ENCODE measurements at places on chromosomes 16 and 17.

DNA sequence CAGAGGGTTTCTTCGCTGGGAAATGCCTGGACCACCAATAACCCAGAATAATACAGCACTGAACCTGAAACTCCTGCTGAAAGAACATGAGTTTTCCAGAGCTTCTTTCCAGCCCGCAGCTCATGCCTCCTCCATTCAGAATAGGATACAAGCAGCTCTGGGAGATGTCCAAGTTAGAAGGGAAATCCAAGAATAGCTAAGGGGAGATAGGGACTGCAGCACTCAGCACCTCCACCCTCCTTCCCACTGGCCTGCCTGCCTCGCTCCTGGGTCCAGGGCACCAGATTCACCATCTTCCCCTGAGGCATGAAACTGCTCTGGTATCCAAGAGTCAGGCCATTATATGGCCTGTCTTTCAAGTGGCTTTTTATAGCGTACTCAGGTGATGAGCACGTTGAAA, 4.1 kb downstream of the KRT31 start:
- DNase-seq: no peak

DNA sequence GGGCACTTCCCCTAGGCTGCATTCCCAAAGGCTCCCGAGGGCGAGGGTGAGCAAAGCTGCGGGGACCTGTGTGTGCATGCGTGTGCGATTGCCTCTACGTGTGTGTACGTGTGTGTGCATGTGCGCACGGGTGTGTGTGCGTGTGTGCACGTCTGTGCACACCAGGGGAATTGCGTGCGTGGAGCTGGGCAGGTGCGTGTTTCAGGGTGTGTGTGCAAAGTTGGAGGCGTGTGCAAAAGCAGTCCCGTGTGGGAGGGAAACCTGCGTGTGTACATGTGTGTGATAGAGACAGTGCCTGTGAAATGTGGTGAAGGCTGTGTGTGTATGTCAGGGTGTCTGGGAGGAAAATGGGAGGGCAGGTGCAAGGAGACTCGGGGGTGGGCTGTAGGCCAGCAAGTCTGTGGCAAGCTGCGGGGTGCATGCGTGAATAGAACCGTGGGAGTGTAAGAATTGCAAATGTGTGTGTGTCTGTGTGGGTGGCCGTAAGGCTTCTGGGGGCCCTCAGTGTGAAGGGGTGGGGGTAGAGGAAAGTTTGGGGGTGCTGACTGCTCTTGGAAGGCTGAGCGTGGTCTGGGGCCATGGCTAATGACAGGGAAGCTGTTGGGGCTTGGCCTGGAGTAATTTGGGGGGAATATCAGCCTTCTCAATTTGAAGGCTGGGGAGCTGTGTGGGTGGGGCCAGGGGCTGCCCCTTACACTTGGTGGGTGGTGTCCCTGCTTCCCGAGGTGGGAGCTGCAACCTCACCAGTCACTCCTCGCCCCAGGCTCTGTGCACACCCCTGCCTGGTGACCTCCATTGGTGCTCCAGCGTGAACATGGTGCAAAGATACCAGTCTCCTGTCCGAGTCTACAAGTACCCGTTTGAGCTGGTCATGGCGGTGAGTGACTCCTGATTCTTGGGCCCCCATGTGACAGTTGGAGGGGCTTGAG, 644 bp downstream of the SEC14L5 start:
- DNase-seq: no peak

DNA sequence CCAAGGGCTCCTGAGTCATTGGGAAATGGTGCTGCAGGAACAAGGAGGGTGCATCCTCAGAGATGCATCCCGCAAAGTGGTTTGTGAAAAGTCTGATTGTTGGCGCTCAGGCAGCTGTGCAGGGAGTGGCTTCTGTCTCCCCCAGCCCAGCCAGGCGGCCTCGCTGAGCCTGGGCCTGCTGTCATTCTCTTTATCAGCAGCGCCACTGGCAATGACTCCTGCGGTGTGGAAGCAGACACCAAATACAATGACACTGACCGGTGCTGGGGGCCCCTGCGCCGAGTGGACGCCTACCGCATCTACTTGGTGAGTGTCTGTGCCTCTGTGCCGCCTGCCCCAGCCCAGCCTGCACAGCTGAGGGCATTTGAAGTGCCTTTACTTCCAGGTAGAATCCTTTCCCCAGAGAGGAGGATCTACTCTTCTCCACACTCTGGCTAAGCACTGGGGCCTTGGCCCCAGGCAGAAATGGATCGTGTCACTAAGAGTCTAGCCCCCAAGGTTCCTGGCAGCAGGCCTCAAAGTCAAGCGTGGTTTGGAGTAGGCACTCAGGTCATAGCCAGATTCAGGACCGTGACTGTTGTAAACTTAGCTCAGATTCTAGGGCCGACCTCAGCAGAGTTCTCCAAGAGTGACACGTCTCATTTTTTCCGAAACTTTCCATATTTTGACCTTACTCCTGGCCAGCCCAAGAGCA, 19.3 kb upstream of the NAT9 start:
- DNase-seq: no peak

DNA sequence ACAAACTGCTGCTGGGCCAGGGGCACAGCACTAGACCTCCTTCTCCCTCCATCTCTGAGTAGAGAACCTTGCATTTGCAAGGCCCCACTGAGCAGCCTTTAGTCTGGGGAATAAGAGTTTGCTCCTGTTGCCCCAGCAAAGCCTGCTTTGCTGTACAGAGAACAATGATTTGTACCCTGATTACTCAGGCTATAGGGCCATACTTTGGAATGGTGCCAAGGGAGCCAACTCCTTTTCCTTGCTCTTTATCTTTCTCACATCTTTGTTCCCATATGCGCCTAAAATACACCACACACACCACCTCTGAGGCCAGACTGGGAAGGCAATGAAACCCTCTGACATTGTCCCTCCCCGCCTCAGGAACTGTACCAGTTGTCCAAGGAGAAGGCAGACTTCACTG, 21.2 kb downstream of the LIG3 start:
- DNase-seq: no peak

GRCh38 chr17:9768381-9768934, 22.9 kb downstream of the DHRS7C start:
- DNase-seq: peak; percentile 9

DNA sequence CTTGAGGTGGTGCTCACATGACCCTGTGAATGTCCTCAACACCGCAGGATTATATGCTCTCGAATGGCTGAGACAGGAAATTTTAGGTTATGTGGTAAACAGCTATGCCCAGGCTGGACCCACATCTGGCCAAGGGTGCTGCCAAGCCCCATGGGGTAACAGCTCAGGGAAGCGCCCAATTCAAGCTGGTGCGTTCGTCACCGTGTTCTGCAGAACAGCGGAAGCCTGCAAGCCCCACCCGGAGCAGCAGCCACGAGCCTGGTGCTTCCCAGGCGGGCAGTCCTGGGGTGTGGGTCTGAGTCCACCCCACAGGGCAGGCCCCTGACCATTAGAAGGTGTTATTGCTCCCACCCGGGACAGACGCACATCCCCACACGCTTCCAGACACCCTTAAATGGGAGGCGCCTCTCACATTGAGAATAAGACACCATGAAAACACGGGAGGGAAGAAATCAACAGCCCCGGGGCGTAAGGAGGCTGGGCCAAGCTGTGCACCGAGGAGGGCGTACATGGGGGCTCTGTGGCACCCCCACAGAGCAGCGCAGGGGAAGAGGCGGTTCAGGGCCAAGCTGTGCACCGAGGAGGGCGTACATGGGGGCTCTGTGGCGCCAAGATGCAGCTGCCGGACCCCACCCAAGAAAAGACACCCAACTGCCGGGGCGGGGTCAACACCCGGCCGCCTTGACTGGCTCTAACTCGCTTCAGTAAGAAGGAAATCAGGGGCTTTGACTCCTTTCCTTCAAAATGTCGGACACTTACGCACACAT, 2.9 kb upstream of the CYBA start:
- no peak for DNase-seq

GRCh38 chr17:18988546-18989173, 15.9 kb downstream of the FAM83G start:
- DNase-seq: no peak

DNA sequence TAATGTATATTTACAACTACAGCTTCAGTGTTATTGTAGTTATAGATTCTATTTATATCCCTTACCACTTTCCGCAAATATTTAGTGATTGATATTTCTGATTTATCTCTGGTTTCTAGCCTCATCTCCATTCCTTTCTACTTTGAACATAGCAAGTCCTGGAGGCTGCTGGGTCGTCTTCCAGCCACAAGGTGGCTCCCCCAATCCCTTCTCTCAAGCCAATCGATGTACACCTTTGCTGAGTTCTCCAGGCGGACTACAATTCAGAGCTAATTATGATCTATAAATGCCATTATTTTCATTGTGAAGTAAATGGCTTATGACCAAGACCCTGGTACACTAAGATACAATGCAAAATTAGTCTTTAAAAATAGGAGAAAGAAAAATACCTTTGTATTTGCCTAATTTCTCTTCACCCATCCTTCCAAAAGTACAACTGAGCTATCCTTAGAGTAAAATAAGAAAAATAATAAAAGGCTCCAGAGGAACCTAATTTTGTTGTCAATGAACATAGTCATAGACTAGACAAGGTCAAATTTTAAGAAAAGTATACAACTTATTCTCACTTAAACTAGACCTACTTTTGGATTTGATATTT, 122.1 kb downstream of the SKAP1 start:
- peak; percentile 41 for DNase-seq

GRCh38 chr17:51778842-51779241, 379.7 kb downstream of the CA10 start:
- no peak for DNase-seq

GRCh38 chr16:25135254-25135878, 23.8 kb downstream of the LCMT1 start:
- no peak for DNase-seq

DNA sequence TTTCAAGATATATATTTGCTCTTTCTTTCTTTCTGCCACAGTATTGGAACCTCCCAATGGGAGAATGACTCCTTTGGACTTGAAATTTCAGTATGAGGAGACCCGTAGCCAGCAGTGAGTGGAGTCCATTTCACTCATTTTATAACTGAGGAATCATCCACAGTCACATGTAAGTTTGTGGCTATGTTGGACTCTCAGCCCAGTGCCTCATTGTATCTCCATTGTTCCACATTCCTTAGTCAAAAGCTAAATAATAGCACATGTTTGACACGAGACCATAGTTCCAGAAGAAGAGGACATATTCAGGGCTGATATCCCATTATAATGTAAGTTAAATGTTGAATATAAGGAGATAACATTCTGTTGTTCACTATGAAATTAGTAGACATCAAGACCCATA, 12.7 kb upstream of the SPAG9 start:
- DNase-seq: no peak

- peak; percentile 61 for DNase-seq
These were observed 643 bp downstream of the HSDL1 start for GRCh38 chr16:84144209-84144858.

GRCh38 chr17:74882517-74883240, 9.9 kb upstream of the FDXR start:
- DNase-seq: no peak

DNA sequence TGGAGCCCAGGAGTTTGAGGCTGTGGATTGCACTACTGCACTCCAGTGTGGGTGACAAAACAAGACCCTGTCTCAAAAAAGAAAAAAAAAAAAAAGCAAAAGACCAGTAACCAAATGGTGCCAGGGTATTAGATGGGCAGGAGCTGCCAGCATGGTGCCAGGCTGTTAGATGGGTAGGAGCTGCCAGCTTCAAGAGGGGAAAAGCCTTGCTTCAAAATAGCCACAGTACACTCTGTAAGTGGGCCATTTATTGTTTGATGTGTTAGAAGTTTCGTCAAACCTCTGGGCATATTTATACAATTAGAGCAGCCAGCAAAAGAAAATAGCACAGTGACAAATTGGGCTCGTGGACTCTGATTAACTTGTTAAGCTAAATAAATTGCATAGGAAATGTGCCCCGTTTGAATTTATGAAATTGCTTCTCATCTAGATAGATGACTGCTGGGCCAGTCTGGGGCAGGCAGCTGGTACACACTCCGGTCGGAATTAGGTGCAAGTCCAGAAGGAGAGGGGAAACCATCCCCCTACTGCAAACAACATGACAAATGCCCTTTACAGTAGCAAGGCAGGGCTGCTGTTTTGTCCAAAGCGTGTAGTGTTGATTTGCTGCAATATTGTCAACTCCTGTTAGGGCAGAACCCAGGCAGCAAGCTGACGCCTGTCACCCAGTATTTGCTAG, 126.3 kb upstream of the IRX3 start:
- DNase-seq: no peak

GRCh38 chr16:68948230-68948910, 105.0 kb downstream of the TANGO6 start:
- no peak for DNase-seq

GRCh38 chr17:20263595-20263994, 203.7 kb downstream of the LGALS9B start:
- no peak for DNase-seq

DNA sequence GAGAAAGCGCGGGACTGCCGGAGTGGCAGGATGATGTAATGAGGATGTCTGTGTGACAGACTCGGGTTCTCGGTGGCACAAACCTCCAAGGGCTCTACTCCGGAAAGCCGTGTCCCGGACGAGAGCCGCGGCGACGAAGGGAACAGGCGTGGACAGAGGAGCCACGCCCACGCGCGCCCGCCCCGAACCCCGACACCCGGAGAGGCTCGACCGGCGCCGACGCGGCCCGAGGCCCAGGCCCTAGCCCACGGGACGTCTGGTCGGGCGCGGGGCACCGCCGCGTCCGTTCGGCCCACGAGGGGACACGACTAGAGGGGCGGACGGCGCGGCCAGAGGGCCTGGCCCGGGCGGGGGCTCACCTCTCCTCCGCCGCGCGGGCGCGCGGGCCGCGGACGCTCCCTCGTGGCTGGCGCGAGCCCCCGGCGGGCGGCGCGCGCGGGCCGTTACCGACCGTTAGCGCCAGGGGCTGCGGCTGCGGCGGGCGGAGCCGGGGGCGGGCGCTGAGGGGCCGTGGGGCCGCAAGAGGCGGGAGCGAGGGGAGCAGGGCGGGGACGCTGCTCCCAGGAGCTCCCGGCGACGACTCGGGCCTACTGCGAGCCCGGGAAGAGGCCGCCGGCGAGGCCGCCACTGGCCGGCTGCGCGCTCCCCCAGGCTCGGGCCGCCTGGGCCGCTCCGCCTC, 2.1 kb upstream of the IRX5 start:
- no peak for DNase-seq

DNA sequence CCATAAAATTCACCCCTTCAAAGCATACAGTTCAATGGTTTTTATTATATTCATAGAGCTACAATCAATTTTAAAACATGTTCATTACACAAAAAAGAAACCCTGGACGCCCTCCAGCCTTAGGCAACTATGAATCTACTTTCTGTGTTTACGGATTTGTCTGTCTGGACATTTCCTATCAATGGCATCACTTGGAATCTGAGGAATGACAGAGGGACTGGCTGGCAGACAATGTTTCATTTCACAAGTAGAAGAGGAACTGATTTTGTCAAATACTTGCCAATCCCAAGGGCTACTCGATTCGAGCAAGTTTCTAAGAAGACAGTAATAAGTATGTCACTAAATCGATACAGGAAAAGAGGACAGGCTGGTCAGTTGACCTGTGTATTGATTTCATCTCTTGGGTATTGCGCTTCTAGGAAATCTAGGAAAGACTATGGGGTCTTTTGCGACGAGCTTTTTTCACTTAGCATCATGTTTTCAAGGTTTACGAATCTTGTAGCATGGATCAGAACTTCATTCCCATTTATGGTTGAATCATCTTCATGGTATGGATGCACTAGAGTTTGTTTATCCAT, 56.6 kb downstream of the RGS9 start:
- no peak for DNase-seq
